ENCODE measurements at places on chromosomes 4 and X.

- DNase-seq = no peak
These were observed 81.3 kb upstream of the LIMCH1 start for GRCh38 chr4:41456559-41457101.

- peak; percentile 5 for DNase-seq
These were observed 468 bp downstream of the ZMYM3 start for GRCh38 chrX:71253253-71254091.

- peak; percentile 28 for DNase-seq
These were observed 904 bp upstream of the WDR1 start for GRCh38 chr4:10117359-10118047.

DNA sequence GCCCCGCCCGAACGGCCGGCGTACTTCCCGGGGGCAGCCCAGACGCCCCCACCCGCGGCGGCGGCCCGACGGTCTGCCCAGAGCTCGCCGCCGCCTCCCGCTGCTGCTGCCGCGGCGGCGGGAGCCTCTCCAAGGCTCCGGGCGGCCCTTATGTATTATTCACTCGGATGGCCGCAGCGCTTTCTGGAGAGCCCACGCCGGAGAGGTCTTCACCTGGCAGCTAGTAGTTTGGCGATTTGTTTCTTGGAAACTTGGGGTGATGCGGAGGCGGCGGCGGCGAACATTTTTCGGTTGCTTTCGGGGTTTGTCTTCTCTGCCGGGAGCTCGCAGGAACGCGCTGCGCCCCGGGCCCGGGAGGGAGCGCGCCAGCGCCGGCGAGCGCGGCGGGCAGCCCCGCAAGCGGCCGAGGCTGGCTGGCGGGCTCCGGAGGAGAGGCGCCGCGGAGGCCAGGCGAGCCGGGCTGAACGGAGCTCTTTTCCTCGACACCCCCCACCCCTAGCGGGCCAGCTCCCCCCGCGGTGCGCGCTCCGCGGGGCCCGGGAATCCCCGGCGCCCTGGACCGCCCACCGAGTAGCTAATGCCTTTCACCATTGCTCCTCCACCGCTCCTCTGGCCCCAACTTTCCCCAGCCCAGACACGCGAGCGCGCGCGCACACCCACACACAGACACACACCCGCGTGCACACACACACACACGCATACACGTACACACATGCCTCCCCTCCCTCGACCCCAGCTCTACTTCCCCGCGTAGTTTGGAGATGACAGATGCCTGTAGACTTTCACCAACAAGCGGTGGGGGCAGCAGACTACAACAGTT, 113.5 kb downstream of the DHX15 start:
- no peak for DNase-seq

DNA sequence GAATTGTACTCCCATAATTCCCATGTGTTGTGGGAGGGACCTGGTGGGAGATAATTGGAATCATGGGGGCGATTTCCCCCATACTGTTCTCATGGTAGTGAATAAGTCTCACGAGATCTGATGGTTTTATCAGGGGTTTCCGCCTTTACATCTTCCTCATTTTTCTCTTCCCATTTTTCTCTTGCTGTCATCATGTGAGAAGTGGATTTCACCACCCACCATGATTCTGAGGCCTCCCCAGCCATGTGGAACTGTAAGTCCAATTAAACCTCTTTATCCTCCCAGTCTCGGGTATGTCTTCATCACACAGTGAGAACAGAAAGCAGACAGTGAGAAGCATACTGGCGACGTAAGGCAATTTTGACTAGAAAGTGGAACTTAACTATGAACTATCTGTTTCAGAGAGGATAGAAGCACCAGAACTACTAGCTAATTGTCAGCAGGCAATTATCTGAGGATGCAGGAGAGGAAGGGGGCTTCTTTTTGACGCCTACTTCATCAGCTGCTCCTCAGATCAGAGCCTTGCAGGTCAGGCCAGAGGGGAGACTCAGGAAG, 8.5 kb upstream of the GPR50 start:
- no peak for DNase-seq

DNA sequence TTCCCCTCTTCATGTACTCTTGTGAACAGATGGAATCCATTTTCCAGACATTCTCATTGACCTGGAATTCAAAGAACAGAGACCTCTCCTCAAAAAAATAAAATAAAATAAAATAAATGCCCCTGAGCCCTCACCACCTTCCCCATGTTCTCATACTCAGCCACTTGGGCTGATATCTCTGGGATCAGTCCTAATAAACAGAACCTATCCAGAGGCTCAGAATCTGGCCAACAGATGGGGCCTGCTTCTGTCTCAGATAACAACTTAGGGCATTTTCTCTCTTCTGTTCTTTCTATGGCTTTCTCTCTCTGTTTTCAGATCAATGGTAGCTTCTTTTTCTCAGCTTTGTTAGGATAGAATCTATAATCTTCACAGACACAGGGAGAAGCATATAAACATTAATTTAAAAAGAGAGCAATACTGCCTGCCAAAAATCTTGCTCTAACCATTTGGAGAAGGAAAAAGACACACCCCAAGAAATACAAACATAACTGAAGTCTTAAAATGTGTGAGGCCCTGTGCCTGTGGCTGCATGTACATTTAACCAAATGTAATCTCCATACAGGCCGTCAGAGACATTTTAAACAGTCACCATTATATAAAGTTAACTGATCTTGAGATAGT, 907.1 kb downstream of the FAT4 start:
- DNase-seq = no peak

- no peak for DNase-seq
These were observed 550.9 kb downstream of the GLUD2 start for GRCh38 chrX:121598356-121598755.

DNA sequence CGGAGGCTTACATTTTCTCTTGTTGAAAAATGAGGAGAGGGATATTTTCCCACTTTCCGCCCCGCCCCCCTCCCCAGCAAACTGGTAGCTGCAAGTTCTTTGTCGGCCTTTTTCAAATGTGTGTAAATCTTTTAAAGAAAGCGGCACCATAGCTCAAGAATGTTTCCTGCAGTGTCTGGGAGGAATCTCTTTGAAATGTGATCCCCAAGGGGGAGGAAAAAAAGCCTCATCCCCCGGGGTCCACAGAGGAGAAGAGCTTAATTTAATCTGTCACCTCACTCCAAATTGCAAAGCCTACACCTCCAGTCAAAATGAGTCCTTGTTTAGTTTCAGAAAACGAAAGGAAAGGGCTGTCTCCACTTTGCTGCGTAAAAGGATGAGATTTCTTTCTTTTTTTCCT, 34.8 kb downstream of the ASMT start:
- DNase-seq = no peak

DNA sequence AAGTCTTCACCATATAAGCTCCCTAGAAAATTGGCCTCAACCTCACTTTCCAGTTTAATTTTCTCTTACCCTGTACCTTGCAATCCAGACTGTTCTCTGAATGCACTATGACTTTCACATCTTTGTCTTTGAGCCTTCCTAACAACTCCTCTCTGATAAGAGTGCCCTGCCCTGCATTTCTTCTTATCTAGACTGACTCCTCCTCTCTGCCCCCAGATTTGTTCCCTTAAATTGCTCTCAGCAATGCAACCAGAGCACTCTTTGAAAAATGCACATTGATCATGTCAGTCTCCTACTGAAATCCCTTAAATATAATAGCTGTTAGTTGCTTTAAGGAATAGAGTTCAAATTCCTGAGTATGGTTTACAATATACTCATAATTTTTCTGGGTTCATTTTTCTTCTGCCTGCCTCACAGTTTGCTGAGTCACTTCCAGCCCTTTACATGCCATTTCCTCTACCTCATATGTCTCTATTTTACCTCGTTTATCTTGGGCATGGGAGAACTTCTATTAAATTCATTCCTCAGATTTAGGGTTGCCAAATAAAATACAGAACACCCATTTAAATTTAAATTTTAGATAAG, 582.7 kb upstream of the AADAT start:
- no peak for DNase-seq

DNA sequence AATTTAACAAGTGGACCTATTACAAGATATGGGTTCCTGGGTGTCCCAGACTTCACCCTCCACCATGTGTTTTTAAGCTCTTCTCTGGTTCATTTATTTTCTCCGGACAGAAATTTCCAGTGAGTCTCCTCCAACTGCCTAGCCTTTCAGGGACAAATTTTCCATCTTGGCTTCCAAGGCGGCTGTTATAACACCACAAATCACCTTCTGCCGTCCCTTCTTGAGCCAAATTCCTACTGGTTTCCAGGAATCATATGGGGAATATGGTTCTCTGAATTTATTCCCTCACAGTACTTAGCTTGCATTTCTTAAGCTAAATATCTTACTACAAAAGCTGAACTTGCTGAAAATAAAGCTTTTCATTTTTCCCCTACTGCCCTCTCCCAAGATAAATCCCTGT, 18.8 kb downstream of the NEXMIF start:
- DNase-seq = no peak

DNA sequence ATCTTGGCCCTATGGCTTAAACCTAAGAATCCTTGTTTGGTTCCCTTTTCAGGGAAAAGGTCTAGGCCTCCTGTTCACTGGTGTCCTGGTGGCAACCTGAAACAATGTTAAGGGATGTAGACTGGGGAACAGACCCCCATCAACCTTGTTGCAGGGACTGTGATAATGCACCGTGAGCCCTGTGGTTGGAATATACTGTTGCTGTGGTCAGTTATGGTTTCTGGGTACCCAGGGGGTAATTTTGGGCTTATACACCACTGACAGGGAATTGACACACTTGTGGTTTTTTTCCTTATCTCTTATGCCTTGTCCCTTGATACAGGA, 64.0 kb upstream of the WDR1 start:
- DNase-seq = no peak

- no peak for DNase-seq
These were observed 858.9 kb upstream of the PCDH7 start for GRCh38 chr4:29861307-29861706.

GRCh38 chr4:7774301-7775294, 165.1 kb downstream of the AFAP1 start:
- no peak for DNase-seq

DNA sequence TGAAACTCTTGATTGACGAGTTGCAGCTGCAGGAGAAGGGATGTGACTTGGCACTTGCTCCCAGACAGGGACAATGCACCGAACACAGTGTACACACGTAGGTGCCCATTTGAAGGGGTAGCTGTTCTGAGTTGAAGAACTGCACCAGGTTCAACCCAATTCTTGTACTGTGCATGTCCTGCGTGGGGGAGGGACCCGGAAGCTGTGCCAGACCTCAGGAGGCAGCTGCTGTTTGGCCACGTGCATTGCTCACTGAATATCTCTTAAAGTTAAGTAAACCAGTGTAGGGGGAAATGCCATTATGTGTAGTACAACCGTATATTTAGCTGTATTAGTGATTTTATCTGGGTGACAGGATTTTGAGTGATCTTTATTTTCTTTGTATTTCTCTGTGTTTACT, 12.0 kb upstream of the RBBP7 start:
- DNase-seq = no peak

DNA sequence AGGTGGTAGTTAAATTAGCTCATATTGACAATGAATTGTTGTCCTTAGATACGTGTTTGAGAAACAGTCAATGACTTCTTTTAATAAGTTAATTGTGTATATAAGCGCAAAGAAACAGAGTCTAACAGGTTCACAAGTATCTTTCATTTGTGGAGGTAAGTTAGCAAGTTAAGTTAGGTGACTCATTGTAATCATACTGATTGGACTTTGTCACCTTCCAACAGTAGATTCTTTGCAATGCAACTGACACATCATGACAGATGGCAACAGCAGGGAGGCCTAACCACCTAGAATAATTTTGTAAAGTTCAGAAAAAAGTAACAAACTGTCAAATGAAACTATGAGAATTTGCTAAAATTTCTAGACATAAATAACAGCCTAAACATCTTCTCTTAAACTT, 207.6 kb upstream of the PITX2 start:
- DNase-seq = no peak

Measured in activated T-cell treated with anti-CD3 and anti-CD28 coated beads for 4 hours (primary cell).